HFFc6 (cell line): ENCODE measurements at places on chromosomes 1 and 21. TPM values are rescaled to one million over a fixed set of nuclear protein-coding genes. Genes with fewer than 3 reads are reported as not detected.

DNA sequence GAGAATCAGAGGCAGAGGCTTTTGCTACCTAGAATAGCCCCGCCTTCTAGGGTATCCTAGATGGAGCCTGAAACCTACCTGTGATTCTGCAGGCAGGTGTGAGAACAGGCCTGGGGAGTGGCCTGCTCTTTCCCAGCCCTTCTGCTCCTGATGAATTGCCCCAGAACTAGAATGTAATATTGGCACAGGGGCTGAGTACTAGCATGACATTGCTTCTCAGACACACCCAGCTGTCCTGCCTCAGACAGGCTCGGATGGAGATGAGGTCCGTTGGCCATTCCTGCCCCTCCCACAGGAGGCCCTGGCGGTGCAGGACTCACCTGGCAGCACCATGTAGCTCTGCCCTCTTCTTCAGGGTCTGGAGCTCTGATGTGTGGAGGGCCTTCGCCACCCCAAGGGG, 237.6 kb downstream of the GRIK3 start:
- no peak for DNase-seq

- DNase-seq = peak; percentile 91
Measured at GRCh38 chr1:212485913-212486618, 53.3 kb downstream of the NENF start.

CLDN19 gene
- total RNA-seq = not detected in 3 replicates

LCE1E gene
- total RNA-seq = not detected in 3 replicates

GRCh38 chr1:79295967-79296366, 289.4 kb upstream of the ADGRL4 start:
- no peak for DNase-seq

DNA sequence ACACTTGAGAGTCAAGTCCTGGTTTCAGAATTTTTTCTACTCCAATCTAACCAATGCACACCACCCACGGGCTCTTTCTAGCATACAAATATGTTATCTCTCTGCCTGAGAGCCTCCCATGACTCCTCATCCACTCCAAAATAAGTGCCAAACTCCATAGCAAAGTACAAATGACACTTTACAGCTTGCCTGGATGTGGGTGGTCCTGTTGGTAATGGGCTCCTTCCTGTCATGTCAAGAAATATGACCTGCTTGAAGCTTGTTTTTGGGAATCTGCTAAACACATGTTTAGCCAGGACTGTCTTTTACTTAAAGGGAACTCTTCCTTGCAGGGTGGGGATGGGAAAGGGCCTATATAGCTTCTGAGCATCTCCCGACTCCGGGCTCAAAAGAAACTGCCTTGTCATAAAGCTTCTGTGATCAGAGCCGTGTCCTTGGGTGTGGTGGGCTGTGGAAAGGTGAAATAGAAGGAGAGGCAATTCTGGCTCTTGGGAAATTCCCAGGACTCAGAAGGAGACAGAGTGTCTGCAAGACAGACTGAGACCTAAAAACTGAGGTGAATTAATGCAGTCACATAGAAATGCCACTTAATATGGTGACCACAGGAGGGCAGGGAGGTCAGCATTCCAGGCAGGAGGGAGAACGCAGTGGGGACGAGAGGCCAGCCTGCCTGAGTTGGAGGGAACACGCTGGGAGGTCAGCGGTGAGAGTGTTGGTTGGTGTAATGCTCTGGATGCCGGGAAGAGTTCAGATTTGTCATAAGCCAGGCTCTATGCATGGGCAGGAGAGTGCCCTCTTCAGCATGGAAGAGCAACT, 6.1 kb upstream of the IGFN1 start:
- DNase-seq = peak; percentile 84

HTR1D gene
- 0.40 to 0.53 TPM (median 0.48 TPM) in 3 replicates for total RNA-seq

DNA sequence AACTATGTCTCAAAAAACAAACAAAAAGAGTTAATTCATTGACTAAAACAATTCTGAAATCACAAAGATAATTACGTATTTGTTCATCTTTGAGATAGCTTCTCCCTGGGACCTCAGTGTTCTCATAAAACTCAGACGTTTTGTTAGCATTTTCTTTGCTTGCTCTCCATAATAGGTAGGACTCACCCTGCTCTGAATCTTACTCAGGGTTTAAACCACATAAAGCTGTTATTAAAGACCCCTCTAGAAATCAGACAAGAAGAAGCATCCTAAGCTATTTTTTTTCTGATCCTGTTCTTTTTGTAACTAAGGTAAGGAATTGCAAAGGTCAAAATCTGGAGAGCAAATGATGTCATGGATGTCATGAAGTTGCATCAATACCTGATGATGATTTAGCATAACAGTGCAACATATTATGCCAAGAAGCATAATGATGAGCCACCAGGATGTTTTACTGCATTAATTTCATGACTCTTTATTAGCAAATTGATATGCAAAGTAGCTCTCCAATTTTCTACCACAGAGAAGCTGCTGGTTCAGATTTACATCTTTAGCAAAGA, 2.4 kb downstream of the FBXO42 start:
- no peak for DNase-seq

DNA sequence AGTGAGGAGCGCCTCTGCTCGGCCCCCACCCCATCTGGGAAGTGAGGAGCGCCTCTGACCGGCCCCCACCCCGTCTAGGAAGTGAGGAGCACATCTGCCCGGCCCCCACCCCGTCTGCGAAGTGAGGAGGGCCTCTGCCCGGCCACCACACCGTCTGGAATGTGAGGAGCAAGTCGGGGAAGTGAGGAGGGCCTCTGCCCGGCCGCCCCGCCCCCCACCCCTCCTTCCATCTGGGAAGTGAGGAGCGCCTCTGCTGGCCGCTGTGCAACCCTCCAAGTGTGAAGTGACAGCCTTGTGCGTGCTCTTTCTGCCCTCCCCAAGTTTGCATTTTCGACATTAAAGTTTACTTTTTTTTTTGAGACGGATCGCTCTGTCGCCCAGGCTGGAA, 5.1 kb upstream of the ZZZ3 start:
- DNase-seq = no peak

C1orf185 gene
- total RNA-seq = not detected in 3 replicates

GRCh38 chr1:107100331-107100984, 40.4 kb upstream of the NTNG1 start:
- no peak for DNase-seq

ANKRD65 gene
- not detected in 2 replicates for total RNA-seq

GRCh38 chr1:37288900-37289299, 185.5 kb upstream of the ZC3H12A start:
- DNase-seq = no peak

DNA sequence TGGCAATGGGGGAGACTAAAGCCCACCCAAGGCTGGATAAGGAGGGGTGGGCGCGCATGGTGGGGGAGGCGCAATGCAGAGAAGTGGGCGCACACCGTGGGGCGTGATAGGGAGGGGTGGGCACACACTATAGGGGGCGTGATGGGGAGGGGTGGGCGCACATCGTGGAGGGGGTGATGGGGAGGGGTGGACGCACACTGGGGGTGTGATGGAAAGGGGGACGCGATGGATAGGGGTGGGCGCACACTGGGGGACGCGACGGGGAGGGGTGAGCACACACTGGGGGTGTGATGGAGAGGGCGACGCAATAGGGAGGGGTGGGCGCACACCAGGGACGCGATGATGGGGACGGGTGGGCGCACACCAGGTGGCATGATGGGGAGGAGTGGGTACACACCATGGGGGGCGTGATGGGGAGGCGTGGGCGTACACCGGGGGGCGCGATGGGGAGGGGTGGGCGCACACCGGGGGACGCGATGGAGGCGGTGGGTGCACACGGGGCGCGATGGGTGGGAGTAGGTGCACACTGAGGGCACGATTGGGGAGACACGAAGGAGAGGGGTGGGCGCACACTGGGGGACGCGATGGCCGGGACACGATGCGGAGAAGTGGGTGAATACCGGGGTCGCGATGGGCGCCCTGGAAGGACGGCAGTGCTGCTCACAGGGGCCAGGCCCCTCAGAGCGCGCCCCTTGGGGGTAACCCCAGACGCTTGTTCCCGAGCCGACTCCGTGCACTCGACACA, 929 bp downstream of the SUMO3 start:
- no peak for DNase-seq

TPTE gene
- not detected in 3 replicates for total RNA-seq

DNA sequence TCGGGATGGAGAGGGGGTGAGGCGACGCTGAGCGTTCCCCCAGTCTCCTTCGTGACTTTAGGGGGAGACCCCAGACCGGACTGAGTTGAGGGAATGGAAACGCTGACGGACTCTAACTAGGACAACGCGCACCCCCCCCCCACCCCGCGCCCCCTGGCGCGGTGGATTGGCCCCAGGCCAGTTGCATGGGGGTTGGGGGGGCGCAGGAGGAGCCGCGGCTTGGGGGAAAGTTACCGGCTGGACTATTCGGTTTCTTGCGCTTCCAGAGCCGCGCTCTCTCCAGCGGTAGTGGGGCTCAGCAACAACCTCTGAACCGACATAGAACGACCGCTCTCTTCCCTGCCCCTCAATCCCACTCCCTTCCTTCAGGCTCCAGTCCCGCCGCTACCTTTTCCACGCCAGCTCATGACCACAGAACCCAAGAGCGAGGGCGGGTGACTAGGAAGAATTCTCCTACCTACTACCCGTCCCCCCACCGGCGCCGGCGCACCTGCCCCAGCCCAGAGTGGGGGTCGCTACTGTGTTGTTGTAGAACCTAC, 694 bp downstream of the ZBTB7B start:
- DNase-seq = no peak

GSTM3 gene
- total RNA-seq = 38.7 to 47.2 TPM (median 43.4 TPM) in 3 replicates

DNA sequence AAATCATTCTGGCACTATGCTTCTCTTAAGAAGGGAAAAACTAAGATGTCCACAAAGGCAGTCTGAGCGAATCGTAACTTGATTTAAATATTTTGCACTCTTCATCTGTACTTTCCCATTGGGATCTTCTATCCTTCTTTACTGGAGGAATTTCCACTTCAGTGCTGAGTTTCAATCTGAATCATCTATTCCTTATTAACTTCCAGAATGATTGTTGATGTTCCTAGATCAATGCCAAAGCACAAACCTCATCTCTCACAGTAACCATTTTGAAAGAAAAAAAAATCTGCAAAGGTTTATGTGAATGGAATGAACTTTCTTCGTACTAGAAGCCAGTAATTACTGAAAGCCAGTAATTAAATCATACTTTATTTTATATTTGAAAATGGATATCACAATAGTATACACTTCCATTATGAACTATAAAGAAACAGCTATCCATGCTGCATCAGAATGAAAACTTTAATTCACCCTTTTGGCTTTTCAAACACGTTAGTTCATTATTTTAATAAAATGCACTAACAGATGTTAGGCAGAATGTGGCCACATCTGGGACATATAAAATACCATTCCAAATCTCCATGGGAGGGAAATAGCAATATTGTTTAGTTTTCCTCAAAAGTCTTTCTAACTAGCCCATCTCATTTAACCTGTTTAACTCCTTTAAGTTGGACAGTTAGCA, 5.5 kb upstream of the RNF2 start:
- DNase-seq = no peak

DNA sequence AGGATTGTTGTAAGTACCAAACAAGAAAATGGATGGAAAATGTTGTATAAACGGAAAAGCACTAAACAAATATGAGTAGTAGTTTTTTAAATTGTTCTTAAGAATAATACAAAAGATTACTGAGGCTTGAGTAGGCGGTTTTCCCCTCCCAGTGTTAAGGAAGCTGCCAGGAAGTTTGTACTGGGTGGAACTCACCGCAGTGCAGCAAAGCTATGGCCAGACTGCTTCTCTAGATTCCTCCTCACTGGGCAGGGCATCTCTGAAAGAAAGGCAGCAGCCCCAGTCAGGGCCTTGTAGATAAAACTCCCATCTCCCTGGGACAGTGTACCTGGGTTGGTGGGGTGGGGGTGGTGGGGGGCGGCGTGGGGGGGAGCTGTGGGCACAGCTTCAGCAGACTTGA, 58.7 kb downstream of the XCL2 start:
- no peak for DNase-seq

DNA sequence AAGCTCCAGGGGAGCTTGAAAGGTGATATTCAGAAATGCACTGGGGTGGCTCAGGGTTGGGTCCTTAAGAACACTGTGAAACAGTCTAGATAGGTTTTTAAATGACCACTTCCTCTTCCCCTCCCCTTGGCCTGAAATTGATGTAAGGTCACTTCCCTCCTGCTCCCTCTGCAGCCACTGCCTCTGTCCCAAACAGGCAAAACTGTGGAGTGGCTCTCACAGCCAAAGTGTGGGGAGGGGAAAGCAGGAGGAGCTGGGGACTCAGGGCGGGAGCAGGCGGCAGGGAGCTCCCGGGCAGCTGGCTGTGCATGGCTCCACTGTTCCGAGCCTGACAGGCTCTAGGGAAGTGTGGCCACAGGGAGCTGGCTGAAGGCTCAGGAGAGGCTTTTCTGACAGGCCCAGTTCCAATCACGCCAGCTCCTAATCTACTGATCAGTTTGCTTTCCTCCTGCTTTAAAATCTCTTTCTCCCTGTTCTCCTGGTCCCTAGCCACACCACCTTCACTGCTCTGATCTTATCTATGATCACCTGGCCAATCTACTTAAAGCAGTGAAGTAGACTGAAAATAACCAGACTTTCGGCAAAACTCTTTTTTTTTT, 5.1 kb upstream of the CSRP1 start:
- DNase-seq = no peak

GRCh38 chr1:151352021-151352718, 5.1 kb upstream of the RFX5 start:
- no peak for DNase-seq

DNA sequence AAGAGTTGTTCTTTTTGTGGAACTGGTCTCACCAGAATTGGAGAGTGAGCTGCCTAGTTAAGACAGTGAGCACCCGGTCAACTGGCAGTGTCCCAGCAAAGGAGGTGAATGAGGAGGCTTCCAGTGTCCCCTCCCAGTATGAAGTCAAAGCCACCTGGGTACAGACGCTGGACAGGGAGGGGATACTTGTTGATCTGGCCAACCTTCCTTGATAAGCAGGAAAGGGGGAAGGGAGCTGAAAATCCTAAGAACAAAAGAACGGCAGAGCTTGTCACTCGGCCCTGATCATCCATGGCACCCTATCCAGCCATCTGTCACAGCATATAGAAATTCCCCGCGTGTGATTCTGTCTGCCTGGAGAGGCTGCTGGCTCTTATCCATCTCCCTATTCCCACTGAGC, 91.5 kb downstream of the SSBP3 start:
- no peak for DNase-seq

DNA sequence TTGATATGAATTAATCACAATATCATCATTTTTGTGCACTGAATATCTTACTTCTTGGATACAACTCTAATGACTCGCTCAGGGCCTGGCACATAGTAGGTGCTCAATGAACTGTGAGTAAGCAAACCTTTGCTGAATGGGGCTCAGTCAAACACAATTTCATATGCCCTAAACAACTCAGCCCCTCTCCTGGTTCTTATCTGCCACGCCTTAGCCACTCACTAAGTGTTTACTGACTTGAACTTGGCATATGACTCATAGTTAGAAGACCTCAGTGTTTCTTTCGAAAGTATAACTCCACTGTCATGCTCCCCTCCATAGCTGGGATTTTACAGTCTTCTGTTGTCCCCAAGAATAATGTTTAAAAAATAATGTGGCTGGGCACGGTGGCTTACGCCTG, 4.8 kb upstream of the IFNLR1 start:
- peak; percentile 60 for DNase-seq

WNT2B gene
- 2.9 and 3.4 TPM in 2 replicates for total RNA-seq

GRCh38 chr1:247110627-247111258, 6.6 kb upstream of the ZNF669 start:
- DNase-seq = no peak
